ENCODE measurements at places on chromosomes 1 and 21. TPM values are rescaled to one million over a fixed set of nuclear protein-coding genes. Genes with fewer than 3 reads are reported as not detected.

DNA sequence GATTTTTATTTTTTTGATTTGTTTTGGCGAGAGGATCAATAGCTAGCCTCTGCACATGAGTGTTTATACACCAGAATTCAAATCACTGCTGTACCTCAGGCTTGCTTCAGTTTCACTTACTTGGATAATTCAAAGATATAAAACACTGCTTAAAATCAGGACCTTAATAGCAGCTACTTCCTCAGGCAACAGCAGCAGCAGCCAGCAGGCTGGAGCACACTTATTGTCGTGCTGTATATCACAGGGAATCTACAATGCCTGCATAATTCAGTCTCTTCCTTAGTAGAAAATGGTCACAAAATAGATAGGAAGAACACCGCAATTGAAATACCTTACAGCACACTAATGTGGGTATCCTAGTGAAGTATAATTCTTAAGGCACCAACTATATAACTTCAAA, 497.3 kb downstream of the NEGR1 start:
- DNase-seq = no peak

- no peak for DNase-seq
Measured at GRCh38 chr1:75423616-75424015, 187.3 kb downstream of the SLC44A5 start.

DNA sequence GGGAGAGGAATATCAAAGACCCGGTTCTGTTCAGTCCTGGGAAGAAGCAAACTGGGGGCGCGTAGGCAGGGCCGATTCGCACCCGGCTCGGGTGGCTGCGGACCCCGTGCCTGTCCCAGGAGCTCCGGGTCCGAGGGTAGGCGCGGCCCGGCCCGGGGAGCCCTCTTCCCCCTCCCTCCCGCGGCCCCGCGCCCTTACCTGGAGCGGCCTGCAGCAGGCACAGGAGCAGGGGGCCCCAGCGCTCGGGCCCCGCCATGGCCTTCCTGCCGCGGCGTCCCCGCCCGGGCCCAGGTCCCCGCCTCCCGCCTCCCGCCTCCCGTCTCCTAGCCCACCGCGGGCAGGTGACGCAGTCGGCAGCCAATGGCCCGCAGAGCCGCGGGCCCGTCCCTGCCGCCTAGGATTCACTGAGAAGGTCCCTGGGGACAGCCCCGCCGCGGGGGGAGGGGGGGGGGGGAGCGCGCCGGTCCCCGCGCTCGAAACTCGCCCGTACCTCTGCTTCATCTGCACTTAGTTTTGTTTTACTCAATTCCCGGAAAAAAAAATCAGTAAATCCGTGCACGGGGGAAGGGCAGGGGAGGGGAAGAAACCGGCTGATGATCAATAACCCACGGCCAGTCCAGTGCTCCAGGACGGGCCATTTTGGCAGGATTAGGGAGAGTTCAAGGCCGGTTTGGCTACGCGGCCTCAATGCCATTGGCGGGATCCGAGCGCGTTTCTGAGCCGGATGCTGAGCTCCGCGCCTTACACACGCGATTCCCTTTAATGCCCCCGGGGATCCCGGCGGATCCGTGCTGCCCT, at the start of gene IFNLR1:
IFNLR1 (minus strand) TSS at position 297 of the 798 bp plus-strand sequence; CDS start at position 256, 41 bp downstream.
- DNase-seq = peak; percentile 70

GRCh38 chr1:145918992-145919939, 749 bp upstream of the PEX11B start:
- no peak for DNase-seq

GRCh38 chr1:94063379-94063778, 57.6 kb downstream of the ABCA4 start:
- no peak for DNase-seq

Gene LMX1A
- not detected for total RNA-seq

Gene GORAB
- total RNA-seq = 20.0 TPM

Gene FNDC10
- total RNA-seq = 3.3 TPM

Gene LCE2C
- total RNA-seq = not detected

Gene SPATA6
- 5.6 TPM for total RNA-seq

Gene KCNJ6
- total RNA-seq = not detected

Gene OTUD7B
- 5.9 TPM for total RNA-seq
